ENCODE measurements at places on chromosomes 6 and 20.

DNA sequence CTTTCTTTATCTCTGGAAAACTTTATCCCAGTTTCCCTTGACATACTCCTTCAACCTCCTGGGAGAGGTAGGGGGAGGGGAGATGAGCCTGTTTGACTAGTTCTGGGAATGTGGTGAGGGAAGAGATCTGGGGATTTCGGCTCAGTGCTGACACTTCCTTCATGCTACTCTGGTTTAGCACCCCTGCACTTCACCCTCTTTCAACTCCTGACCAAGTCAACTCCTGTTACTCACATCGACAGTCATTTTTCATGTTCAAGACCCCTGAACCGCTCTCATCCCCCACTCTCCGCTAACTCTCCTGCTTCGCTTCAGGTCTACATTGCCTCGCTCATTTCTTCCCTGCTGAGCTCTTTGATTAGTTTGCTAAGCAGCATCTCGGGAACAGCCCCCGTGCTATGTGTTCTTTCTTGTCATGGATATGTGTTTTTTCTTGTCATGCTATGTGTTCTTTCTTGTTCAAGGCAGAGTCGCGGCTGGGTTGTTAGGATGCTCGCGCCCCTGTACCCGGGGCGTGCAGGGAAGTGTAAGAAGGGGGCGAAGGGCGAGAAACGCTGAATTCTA, 16.6 kb upstream of the TRIM27 start:
- DNase-seq: peak; percentile 65

DNA sequence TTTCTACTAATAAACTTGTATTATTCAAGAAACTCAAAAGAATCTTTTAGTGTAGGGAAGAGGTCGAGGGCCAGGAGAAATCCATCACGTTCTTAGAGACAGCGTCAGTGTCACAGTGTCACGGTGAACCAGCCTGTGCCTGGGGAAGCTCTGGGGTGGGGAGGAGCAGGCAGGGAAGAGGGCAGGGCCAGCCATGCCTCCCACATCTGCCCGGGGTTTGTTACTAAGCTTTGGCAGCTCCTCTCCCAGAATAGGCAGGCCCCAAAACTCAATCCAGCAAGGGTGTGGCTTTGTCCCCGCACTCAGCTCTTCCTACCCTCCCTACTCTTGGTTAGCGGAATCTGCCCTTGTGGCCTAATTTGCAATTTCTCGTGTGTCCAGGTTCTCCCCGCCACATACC, 72.9 kb downstream of the TCP11 start:
- DNase-seq: no peak

GRCh38 chr6:109081516-109082187, 13.0 kb downstream of the SESN1 start:
- DNase-seq: no peak

GRCh38 chr6:144334150-144334708, 49.1 kb downstream of the UTRN start:
- no peak for DNase-seq

GRCh38 chr20:52190437-52191131, 995 bp downstream of the ZFP64 start:
- peak; percentile 34 for DNase-seq

DNA sequence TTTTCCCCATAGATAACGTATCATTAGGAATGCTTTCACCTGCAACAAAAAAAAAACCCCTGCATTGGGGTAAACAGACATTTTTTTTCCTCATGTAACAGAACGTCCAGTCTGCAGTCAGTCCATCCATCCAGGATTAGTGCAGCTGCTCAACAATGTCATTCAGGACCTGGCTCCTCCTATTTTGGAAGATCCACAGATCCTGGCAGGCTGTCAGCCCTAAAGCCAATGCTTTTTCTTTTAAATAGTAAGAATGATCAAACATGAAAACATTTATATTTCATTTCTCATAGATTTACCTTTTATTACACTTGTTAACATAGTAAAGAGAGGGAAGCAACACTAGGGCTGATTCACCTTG, 116.5 kb upstream of the CCDC28A start:
- DNase-seq: no peak

Data from WERI-Rb-1 (cell line).